Stimulated activated CD4-positive, alpha-beta T cell treated with anti-CD3 and anti-CD28 coated beads, Interleukin-15, amount 100 ng/mL, for 1 hour (primary cell): ENCODE measurements at places on chromosomes 5 and 9.

- DNase-seq: no peak
These were observed 50.3 kb downstream of the MTAP start for GRCh38 chr9:21852754-21853153.

DNA sequence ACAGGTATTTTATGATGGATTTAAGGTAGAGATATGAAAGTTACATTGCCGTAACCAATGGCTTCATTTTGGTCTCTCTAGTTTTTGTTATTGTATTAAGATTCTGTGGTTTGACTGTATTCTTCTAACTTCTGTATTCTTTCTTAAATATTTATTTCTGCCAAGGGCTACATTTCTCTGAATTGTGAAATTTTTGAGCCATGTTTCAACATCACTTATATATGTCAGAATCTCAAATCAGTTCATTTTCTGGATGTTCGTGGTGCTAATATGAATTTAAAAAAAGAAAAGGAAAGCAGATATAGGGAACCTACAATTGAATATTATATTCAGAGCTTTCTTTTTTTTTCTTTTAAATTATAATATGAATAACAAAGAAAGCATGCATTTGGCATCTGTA is 142.7 kb downstream of the ANXA1 start:
- no peak for DNase-seq

DNA sequence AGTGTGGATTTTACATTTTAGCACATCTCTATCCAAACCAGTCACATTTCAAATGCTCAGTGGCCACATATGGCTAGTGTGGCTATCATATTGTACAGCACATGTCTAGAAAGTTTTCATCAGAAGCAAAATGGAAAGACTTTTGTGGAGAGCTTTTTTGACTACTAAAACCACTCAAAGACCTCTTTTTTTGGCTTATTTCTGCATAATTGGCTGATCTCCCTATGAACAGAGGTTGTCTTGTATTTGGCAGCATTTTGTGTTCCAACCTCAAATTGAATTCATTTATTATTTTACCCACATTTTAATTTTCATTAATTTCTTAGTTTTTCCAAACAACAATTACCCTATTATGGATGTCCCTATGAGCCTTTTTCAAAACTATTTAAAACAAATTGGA is 395.7 kb downstream of the TLE1 start:
- DNase-seq: no peak

DNA sequence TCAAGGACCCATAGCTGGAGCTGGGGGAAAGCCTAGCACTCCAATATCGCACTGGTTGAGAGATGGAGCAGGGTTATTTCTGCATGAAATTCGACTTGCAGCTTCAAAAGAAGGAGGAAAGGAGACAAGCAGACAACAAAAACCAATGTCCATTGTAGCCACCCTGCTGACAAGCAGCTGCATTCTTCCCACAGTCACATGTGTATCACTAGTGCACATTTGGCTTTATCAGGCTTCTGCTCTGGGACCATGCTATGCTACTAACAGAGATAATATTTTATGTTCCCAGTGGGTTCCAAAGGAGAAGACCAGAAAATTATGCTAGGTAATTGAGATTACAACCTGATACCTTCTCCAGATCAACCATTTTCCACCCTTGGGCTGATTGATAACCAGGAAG is 59.7 kb downstream of the MFAP3 start:
- DNase-seq: no peak

- no peak for DNase-seq
These were observed 21.5 kb downstream of the CWC27 start for GRCh38 chr5:64790210-64790609.

DNA sequence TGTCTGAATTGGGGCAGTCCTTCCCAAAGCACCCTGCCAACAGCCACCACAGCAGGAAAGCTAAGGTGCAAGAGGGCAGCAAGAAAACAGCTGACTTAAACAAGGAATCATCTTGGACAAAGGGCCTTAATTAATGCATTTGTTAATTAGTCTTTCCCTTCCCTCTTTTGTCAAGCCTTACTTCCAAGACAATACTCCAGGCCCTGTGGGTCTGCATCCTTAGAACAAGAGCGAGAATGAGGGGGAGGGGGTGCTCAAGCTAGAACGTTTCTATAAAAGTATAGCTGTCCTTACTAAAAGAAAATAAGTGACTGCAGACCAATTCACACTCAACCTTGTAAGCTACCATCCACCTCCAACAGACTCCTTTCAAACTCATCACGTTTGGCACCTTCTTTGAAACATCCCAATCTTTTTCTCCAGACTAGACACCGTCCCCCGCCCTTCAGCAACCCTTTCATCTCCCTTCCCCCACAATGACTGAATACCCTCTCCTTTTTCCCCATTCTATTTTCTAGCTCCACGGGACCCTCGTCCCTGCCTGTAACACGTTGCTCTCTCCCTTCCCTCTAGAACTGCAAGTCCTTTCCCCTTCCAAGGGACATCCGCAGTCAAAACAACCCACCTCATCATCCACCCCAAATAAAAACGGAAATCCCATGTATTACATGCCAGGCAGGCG is 85.7 kb upstream of the RNF38 start:
- DNase-seq: no peak

DNA sequence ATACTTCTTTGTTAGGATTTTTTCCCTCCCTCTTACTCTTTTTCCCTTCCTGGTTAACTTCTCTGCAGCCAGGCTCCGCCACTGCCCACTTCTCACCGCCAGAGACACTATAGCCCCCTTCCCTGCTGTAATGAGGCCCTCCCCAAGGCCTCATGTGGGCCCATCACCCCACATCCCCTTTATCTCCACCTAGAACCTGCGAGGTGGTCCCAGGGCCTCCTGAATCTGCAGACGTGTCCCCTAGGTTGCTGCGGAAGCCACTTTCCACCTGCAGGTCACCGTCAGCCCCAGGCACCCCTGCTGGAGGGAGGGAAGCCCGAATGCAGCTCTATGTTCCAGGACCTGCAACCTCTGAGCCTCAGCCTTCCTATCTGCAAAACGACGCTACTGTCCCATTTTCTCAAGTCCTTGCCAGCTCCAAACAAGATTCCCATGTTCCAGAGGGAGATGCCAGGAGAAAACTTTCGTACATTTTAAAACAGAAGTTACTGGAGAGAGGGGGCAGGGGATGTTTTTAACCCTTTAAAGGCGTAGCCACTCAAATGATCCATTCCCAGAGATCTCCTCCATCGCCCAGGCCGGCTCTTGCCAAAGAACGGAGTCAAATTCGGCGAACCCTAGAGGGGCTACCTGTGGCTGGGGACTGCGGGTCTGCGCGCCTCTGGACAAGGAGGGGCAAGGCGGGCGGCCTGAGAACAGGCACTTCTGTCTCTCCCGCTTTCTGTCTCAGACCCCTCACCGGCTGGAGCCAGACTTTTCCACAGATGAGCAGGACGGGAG is 929 bp downstream of the SH3PXD2B start:
- no peak for DNase-seq
